ENCODE measurements at places on chromosomes 16 and 17. TPM values are rescaled to one million over a fixed set of nuclear protein-coding genes. Genes with fewer than 3 reads are reported as not detected.

GRCh38 chr17:77611791-77612502, 346.6 kb upstream of the TNRC6C start:
- no peak for DNase-seq
- H3K4me3 ChIP-seq: no peak overlapping the region
- no peaks in the 10 kb centered on the region for H3K4me1 ChIP-seq
- H3K27me3 ChIP-seq: peaks cover 3% of the 10 kb centered on the region

GRCh38 chr17:52986056-52986662, 827.6 kb upstream of the CA10 start:
- no peak overlapping the region for H3K4me3 ChIP-seq

ARHGAP44 gene
- total RNA-seq: 0.55 TPM

NPIPA8 gene
- total RNA-seq: 9.4 TPM

- no peaks in the 10 kb centered on the region for H3K27me3 ChIP-seq
- H3K4me3 ChIP-seq: no peak overlapping the region
- no peak overlapping the region for H3K27ac ChIP-seq
- no peaks in the 10 kb centered on the region for H3K4me1 ChIP-seq
- no peak for DNase-seq
These were observed 22.4 kb upstream of the SCNN1B start for GRCh38 chr16:23279721-23280153.

SPATA22 gene
- not detected for total RNA-seq

Measured in endothelial cell of umbilical vein (primary cell).